ENCODE measurements at places on chromosomes 5 and 9.

DNA sequence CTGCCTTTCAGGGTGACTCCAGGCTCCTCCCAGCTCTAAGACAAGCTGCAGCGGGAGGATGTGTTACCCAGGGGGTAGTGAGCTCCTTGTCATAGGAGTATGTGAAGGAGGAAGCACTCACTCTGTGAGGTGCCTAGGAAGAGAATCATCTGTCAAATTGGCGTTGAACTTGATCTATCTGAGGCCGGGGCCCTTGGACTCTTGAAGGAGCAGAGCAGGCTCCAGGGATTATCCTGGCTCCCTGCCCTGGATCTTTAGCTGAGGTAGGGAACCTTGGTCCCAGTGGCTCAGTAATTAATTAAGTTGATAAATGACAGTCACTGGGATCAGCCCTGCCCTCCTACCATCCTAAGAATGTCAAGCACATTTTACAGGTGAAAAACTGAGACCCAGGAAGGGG, 15.5 kb downstream of the ADGRD2 start:
- DNase-seq: no peak

DNA sequence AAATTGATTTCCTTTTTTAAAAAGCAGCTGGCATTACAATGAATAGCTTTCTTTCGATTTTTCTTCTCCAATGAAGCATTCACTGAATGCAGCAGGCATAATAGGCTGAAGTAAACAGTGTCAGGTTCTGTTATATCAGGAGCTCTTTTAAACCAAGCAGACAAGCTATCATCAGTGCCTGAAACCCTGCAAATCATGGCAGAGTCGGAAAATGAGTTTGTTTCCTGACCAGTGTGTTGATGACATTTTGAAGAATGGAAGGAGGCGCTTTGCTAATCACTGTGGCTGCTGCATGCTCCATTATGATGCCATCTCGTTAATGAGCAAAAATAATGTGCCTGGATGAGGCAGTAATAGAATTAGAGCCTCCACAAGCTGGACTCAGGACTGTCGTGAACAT, 284.5 kb downstream of the ZNF608 start:
- DNase-seq: no peak

GRCh38 chr9:81470864-81471263, 218.5 kb downstream of the TLE1 start:
- no peak for DNase-seq

GRCh38 chr5:33734537-33734936, 157.3 kb downstream of the ADAMTS12 start:
- DNase-seq: peak; percentile 30

DNA sequence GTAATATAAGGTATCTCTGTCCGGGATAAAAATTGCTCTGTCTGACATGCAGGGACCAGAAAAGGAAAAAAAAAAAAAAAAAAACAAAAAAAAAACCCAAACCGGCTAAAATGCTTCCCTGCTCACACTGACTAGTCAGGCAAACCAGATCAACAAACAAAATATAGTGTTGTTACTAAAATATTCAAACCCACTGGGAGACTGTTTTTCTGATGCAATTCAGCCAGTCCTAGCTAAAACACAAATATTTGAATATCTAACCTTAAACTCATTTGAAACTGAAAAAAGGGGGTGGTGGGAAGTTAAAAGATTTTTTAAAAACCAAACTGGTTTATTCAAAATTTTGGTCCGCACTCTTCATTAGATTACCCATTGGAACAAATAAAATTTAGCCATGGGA, 61.0 kb downstream of the APBA1 start:
- DNase-seq: no peak

- DNase-seq: no peak
These were observed 94.8 kb downstream of the RAB3C start for GRCh38 chr5:58677650-58678049.

DNA sequence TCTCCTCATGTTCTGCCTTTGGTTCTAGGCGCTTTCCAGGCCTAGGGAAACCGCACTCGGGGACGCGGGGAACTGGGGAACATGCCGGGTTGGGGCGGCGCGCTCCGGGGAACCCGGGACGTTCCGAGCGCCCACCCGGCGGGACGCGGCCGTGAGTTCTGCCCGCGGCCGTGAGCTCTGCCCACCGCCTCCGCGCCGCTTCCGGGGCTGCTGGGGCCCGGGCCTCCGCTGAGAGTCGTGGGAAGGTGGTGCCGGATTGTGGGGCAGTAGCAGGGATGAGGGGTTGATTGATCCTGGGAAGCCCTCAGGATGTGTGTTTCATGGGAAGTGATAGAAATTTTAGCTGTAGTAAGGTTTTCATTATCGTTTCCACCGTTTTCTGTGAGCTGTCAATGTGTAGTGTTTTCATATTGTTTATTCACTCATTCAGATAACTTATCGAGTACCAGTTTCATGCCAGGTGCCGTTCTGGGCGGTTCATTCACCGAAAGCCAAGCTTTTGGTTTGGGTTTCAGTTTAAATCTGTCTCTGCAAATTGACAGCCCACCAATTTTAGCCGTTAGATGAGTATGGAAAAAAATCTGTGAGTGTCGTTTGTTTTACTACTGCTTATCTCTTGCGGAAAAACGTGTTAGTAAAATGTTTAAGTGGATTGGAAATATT, 657 bp downstream of the MTRR start:
- peak; percentile 69 for DNase-seq

DNA sequence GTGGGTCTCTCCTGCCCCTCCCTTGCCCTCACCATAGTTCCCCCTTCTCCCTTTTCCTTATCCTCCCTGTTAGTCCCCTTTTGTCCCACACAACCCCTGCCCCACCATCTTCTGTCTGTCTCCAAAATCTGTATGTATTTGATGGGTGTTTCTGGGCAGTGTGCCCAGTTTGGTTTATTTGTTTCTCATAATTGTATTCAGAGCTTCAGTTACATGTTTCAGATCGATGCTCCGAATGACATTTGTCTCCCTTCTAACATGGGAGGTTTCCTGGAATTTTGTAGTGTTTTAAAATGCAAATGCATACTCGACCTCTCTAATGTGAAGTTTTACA, 22.2 kb downstream of the FBXL7 start:
- no peak for DNase-seq

- no peak for DNase-seq
These were observed 64.4 kb downstream of the AUH start for GRCh38 chr9:91297306-91297705.

GRCh38 chr5:11476866-11477265, 427.4 kb downstream of the CTNND2 start:
- no peak for DNase-seq

GRCh38 chr5:25285136-25285535, 640.4 kb upstream of the CDH10 start:
- no peak for DNase-seq

DNA sequence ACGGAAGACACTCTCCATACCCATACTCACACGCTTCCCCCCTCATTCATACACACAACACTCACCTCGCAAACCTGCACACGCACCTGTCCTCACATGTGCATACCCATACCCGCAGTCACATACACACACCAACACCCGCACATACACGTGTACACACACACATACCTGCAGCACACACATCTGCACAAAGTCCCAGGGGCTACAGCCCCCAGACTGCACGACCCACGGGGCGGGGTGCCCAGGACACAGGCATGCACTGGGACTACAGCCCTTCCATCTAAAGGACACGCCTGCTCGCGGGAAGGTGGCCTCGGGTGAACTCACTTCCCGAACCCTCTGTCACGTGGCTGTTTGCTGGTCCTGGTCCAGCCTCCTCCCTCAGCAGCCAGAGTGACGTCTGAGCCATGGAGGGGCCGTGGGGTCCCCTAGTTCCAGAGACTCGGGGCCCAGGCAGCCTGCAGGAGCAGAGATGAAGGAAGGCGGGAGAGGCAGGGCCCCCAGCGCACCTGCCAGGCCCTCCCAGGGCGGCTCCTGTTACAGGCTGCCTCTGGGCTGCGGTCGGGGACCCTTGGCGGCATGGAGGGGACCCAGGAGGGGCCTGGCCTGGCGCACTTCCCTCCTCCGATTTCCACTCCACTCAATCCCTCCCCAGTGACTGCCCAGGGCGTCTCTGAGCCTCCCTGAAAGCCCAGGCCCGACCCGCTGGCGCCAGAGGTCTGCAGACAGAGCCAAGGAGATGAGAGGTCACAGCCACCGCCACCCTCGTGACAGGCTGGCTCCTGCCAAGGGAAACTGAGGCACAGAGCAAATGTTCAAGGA, 8.1 kb downstream of the SLC12A7 start:
- DNase-seq: peak; percentile 19

GRCh38 chr9:77926371-77926878, 105.2 kb downstream of the GNAQ start:
- peak; percentile 82 for DNase-seq

GRCh38 chr9:114366334-114367128, 21.3 kb downstream of the AKNA start:
- peak; percentile 84 for DNase-seq

DNA sequence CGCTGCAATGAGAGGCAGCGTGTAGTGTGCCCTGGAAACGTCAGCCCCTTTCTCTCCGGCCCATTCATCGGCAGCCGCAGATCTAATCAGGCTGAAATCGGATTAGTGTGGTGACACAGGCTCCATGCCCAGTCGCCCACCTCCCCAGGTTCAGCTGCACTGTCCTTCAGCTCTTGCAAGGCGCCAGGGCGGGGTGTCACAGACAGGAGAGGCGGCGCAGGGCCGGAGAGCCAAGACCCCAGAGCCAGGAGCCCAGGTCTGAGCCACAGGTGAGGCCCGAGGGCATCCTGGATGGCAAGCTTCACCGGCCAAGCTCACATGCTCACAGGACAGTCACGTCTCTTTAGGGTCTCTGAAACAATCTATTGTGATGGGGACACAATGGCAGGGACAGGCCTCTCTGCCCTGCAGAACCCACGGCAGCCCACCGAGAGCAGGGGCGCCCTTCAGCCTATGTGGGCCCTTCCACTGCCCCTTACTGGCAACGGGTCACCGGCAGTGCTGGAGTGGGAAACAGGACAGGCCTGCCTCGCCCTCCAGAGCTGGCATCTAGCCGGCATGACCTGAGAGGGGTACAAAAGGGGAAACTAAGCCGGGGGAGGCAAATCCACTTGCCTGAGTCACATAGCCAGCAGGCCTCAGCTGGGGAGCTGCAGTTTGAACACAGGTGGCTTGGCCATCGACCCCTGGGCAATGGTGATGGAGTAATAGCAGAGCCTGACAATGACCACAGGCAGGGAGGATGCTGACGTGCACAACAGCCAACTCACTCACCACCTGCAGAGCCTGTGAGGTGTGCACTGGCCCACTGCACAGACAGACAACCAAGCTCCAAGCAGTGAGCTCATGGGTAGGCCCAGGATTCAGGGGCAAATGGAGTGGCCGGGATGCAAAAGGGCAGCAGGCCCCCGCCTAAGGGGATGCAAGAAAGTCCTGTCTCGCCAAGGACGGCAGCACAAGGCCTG, 48.1 kb downstream of the VAV2 start:
- DNase-seq: no peak

- DNase-seq: no peak
These were observed 147.8 kb downstream of the MAPKAP1 start for GRCh38 chr9:125559194-125559593.

- no peak for DNase-seq
These were observed 880 bp upstream of the CCNG1 start for GRCh38 chr5:163436515-163436914.

GRCh38 chr5:111730659-111731382, 26.2 kb downstream of the NREP start:
- DNase-seq: no peak

- peak; percentile 10 for DNase-seq
These were observed 10.7 kb downstream of the GAPT start for GRCh38 chr5:58501778-58502417.

DNA sequence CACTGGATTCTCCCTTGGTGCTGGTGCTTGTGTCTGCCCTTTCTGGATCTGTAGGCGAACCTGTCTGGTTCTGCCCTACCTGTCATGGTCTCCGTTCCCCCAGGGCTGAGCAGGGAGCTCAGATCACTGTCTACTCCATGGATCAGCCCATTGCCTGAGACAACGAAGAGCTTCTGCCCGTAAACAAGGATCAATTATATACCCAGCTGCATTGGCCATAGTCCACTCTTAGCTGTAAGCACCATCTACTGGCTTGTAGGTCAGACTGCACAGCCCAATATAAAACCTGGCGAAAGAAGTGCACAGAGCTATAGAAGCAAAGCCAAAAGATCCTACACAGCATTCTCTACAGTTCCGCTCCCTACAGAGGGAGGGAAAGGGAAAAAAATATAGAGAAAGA, 181.5 kb upstream of the RPS23 start:
- no peak for DNase-seq

GRCh38 chr5:6604341-6604740, 28.5 kb downstream of the NSUN2 start:
- DNase-seq: no peak

GRCh38 chr5:27969157-27969556, 930.8 kb upstream of the CDH9 start:
- no peak for DNase-seq

DNA sequence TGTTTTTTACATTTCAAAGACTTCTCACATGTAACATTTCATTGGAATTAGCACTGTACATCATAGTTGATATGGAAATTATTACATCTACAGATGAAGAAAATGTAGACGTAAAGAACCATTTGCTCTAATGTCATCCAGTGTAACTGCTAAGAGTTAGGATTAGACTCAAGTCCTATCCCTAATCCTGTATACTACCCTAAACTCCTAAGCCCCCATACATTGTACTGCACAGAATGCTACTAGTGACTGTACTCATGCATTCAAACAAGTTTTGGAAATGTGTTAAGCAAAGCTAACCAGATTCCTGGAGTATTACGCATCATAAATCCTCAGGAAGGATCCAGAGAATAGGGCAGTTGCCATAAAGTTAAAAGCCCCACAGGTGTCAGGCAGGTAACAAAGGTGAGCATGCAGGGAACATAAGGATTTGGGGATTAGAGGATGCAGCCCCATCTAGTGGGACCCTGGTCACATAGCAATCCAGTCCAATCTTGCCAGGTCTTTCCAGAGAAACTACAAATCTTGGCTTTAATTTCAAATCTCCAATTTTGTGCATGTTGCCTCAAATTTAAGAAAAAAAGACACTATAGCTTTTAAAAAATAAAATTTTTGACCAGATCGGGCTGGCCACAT, 32.0 kb downstream of the HAVCR1 start:
- DNase-seq: peak; percentile 14

DNA sequence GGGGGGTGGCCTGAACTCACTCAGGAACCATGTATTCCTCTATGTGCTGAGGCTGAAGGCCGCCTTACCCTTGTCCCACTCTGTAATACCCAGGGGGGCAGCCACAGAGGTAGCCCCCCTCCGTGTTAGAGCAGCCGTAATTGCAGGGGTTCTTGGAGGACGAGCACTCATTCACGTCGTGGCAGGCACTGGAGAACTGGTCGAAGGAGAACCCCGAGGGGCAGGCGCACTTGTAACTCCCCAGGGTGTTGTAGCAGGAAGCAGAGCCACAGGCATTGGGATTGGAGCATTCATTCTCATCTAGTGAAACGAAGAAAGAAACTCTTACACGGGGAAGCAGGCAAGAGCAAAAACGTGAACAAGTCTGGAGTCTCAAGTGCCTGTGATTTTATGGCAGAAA, 179.8 kb downstream of the SLC12A2 start:
- DNase-seq: no peak

DNA sequence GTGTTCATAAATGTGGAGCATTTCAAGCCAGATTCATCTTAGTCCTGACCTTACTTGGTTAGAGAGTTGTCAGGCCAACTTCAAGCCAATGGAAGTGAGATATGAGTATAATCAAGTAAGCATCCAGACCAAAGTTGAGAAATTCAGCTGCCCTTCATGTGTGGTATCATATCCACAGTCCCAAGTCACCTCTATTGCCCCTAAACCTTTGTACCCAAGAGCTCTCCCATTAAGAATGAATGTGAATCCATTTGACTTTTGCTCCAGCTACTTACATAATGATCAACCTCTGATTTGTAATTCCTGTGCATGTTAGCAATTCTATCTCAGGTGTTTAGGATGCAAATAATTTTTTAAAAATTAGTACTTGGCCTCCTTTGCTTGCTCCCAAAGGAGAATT, 342.7 kb downstream of the ADGRV1 start:
- no peak for DNase-seq

All from GM23248 (cell line).